Endothelial cell of umbilical vein (primary cell): ENCODE measurements at places on chromosomes 12 and 14. TPM values are rescaled to one million over a fixed set of nuclear protein-coding genes. Genes with fewer than 3 reads are reported as not detected.

DHH gene
- 2.9 and 4.2 TPM in 2 replicates for polyA plus RNA-seq

PMEL gene
- polyA plus RNA-seq: 0.99 and 2.0 TPM in 2 replicates

DDX54 gene
- polyA plus RNA-seq: 41.9 and 54.1 TPM in 2 replicates

PACS2 gene
- 52.6 and 52.7 TPM in 2 replicates for polyA plus RNA-seq

GRCh38 chr14:63435838-63436237, 107.3 kb downstream of the PPP2R5E start:
- no peak for DNase-seq

DNA sequence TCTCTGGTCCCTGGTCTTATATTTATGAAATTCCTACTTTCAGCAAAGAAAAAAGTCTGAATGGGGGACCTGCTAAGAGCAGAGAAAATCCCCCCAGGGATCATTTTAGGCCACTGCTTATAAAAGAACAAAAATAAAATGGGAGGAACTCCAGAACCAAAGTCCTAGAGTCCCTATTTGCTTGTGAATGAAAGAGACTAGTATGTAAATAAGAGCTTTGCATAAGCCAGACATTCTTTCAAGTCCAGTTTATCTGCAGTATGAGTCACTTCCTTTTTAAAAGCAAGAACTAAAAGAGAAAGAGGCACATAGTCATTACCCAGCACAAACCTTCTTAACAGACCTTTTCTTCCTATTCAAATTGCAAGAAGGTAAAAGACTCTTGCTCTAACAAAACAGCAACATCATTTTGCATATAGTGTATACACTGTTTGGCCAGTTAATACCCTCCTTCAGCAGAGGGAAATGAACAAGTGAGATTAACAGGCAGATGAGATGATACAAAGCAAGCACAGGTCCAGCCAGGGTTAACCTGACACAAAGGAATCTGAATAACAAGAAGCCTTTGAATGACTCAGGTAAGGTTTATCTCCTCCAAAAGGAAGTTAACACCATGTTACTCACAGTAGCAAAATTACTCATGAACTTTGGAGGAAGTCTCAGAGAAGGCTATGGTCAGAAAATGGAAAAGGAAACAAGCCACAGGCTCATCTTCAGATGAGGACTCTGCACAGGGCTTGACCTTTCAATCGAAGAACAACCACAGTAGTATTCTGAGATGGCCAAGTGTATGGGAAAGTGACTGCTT, 87.3 kb downstream of the PHLDA1 start:
- DNase-seq: peak; percentile 86

DNA sequence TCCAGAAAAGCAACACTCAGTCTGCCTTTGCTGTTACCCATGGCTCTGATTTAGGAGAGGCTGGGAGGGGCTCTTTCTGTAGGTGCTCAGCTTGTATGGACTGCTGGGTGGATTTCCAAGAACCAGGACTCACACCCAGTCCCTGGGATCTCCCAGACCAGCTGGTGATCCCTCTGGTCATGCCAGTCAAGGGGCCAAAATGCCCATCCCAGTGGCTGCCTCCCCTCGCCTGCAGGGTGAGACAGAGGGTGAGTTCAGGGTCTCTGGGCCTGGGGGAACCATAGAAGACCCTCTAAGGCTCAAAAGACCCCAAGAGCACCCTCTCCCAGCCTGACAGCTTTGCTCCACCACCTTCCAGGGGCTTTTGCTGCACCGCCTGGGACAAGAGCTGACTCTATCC, 78.6 kb upstream of the MYL2 start:
- DNase-seq: no peak

GRCh38 chr14:95431199-95432143, 85.0 kb downstream of the SYNE3 start:
- DNase-seq: peak; percentile 27

- peak; percentile 34 for DNase-seq
Observed at GRCh38 chr14:68734231-68734732, 58.6 kb downstream of the ZFP36L1 start.

DNA sequence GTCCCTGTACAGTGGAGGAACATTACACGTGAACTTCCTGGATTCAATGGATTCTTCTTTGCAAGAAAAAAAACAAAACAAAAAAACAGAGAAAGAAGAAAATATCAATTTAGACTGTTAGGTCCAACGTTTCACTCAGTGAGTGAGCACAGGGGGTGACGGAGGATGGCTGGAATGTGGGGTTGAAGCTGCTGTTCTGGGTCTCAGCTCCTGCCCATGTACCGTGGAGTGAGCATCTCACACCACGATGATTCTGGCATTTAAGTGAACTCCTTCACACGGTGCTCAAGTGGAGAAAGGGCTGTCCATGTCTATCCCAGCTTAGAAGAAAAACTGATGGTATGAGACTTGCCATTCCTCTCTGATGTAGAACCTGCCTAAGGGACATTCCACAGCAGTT, 23.2 kb downstream of the CCND2 start:
- DNase-seq: no peak

DNA sequence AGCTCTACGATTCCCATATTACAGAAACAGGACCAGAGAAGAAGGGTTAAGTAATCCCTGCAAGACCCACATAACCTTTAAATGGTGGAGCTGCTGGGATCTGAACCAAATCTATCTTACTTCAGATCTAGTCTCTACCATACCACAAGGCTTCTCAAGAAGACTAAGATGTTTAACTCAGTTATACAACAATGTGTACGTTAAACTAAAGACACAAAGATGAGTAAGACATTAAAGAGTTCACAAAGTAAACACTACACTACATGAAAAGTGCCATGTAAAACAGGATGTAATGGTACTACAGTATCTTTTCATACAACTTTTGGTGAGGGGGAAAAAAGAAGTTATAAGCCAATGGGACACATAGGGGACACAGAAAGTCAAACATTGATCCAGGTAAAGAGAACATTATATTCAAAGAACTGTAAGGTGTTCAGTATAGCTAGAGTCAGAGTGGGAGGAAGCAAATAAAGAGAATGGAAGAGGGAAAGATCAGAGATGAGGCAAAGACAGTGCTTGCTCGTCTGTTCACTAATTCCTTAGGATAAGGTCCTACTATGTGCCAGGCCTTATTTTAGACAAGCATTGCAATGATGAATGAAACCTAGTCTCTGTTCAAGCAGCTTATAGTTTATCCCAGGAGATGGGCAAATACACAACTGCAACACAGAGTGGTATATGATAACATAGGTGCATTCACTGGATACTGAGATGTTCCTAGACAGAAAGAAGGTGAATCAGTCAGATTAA, 7.7 kb downstream of the TMED10 start:
- no peak for DNase-seq

GRCh38 chr14:104081951-104082464, 3.5 kb upstream of the ASPG start:
- no peak for DNase-seq
